CD4-positive, alpha-beta T cell (primary cell): ENCODE measurements at places on chromosomes 16 and 17.

- DNase-seq, result no peak
These were observed 50.0 kb downstream of the SSH2 start for GRCh38 chr17:29880031-29880430.

- DNase-seq, result no peak
These were observed 6.0 kb downstream of the LYRM1 start for GRCh38 chr16:20906341-20907255.

GRCh38 chr16:59905606-59906005, 1171.5 kb upstream of the GOT2 start:
- DNase-seq, result no peak

- no peak for DNase-seq
These were observed 18.1 kb downstream of the CLTC start for GRCh38 chr17:59637611-59638310.

GRCh38 chr16:66612422-66612821, 7.9 kb downstream of the CMTM3 start:
- DNase-seq, result no peak
